ENCODE measurements at places on chromosomes 4 and X.

DNA sequence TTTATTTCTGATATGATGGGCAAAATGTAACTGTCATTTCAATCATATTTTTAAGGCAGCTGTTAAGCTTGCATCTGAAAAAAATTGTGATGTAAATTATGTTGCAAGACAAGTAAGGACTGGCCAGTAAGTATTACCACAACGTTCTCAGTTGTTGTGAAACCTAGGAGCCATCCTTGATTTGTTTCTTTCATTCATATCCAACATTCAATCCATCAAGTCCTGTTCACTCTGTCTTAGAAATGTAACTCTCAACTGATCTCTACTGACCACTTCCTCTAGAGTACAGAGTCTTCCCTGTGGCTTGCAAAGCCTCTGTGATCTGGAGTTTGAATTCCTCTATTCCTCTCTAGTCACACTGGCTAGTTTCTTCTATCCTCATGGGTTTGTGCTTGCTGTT is 161.4 kb upstream of the MAD2L1 start:
- DNase-seq = no peak
- no peak overlapping the region for H3K4me3 ChIP-seq
- no peaks in the 10 kb centered on the region for H3K36me3 ChIP-seq
- H3K27ac ChIP-seq = no peak overlapping the region
- no peaks in the 10 kb centered on the region for H3K4me1 ChIP-seq

DNA sequence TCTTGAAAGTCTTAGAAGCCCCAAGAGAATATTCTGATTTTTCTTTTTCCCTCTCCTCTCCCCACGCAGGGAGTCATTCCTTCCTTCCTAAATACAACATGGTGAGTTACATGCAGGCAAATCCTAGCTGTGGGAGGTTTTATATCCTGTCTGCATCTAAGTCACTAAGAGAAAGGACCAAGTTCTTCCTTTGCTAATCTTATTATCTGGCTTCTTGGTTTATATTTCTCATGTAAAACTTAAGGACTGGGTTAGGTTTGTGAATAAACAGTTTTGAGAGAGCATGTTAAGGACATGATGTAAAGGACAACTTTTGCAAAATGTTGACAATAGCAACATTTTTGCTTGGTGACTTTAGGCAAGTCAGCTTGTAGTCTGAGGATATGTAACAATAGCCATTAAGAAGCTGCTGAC is 5.1 kb upstream of the CXCL9 start:
- H3K27me3 ChIP-seq = peaks cover 8% of the 10 kb centered on the region
- no peaks in the 10 kb centered on the region for H3K36me3 ChIP-seq
- H3K4me1 ChIP-seq = peaks cover 10% of the 10 kb centered on the region
- H3K27ac ChIP-seq = no peak overlapping the region
- DNase-seq = no peak
- no peak overlapping the region for H3K4me3 ChIP-seq

DNA sequence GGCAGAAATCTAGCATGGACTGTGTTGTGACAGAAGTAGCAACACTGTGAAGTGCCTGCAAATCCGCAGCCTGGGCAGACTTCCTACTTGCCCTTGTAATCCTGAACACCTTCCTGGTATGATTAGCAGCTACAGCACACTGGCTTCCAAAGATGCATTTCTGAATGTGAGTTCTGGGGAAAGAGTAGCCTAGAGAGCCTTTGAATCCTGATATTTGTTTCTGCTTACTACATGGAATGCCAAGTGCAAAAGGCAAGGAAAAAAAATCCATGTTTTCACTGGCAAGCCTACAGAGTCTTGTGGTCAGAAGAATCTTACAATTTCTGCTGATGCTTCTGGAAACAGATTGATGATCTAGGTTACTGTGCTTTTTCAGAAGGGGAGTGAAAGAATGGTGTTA is 223.7 kb downstream of the COL25A1 start:
- H3K36me3 ChIP-seq = no peaks in the 10 kb centered on the region
- H3K27ac ChIP-seq = no peak overlapping the region
- no peaks in the 10 kb centered on the region for H3K4me1 ChIP-seq
- H3K4me3 ChIP-seq = no peak overlapping the region

- H3K36me3 ChIP-seq = no peaks in the 10 kb centered on the region
- no peaks in the 10 kb centered on the region for H3K27me3 ChIP-seq
- no peak for DNase-seq
- H3K4me1 ChIP-seq = no peaks in the 10 kb centered on the region
- H3K4me3 ChIP-seq = no peak overlapping the region
- no peak overlapping the region for H3K27ac ChIP-seq
These were observed 106.8 kb upstream of the MAGEA10 start for GRCh38 chrX:152245213-152245612.

- H3K4me1 ChIP-seq = no peaks in the 10 kb centered on the region
- peaks cover 2% of the 10 kb centered on the region for H3K27me3 ChIP-seq
- no peak for DNase-seq
These were observed 22.5 kb upstream of the ARHGAP6 start for GRCh38 chrX:11688201-11688600.

DNA sequence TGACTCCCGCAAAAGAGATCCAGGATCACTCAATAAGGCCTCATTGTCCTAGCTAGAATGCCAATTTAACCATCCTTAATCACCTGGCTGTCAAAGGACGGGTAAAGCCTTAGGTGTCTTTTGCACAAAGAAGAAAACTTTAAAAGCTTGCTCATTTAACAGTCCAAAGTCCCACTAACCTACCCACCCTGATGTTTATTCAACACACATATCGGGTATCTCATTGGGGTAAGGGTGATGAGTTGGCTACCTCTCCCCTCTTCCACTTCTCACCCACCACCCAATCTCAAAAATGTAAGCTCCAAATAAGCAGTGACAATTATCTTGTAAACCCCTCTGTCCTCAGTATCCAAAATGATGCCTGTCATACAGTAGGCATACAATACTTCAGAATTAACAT is 988 bp upstream of the SRD5A3 start:
- H3K4me1 ChIP-seq = peaks cover 23% of the 10 kb centered on the region
- no peak overlapping the region for H3K27ac ChIP-seq
- H3K27me3 ChIP-seq = no peaks in the 10 kb centered on the region
- peaks cover 1% of the 10 kb centered on the region for H3K36me3 ChIP-seq
- no peak for DNase-seq
- H3K4me3 ChIP-seq = no peak overlapping the region

DNA sequence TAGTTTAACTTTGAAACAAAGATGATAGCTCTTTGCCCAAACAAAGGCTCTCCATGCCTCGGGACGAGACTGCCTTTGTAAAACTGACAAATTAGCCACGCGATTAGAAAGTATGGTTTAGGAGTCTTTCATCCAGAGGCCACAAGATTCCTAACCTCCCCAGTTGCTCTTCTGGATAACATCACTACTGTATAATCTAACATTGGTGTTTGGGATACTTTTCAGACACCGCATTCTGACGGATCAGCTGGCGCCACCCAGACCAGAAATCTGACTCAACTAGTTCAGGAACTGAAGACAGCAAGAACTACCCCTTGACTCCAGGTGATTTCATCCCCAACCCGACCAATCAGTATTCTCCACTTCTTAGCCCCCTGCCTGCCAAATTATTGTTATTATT is 98.1 kb upstream of the TEX13D start:
- H3K27me3 ChIP-seq = no peaks in the 10 kb centered on the region
- no peaks in the 10 kb centered on the region for H3K36me3 ChIP-seq
- DNase-seq = no peak
- no peak overlapping the region for H3K4me3 ChIP-seq
- peaks cover 22% of the 10 kb centered on the region for H3K4me1 ChIP-seq

- no peak for DNase-seq
- H3K27me3 ChIP-seq = peaks cover 5% of the 10 kb centered on the region
- no peak overlapping the region for H3K4me3 ChIP-seq
- H3K4me1 ChIP-seq = no peaks in the 10 kb centered on the region
- H3K36me3 ChIP-seq = no peaks in the 10 kb centered on the region
- no peak overlapping the region for H3K27ac ChIP-seq
These were observed 26.0 kb downstream of the FHDC1 start for GRCh38 chr4:152962150-152962549.

DNA sequence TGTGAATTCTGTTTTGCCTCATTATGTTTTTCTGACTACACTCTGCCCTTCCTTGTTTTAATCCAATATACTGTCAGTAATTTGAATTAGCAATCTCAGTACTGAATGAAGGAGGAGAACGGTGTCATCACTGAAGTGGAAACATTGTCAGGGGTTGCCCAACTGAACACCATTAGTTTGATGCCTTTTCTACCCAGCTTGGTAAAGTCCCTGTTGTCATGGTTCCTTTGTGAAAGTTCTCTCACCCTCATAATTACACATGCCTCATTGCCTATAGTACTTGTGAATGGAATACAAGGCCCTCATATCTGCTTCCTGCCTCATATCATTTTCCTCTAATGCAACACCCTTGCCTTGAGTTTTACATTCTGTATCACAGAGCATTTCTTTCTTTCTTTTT is 76.9 kb downstream of the RRAGB start:
- H3K27me3 ChIP-seq = no peaks in the 10 kb centered on the region
- no peaks in the 10 kb centered on the region for H3K36me3 ChIP-seq
- no peak overlapping the region for H3K4me3 ChIP-seq
- H3K27ac ChIP-seq = no peak overlapping the region
- no peak for DNase-seq

- DNase-seq = no peak
- H3K4me3 ChIP-seq = no peak overlapping the region
- no peaks in the 10 kb centered on the region for H3K36me3 ChIP-seq
- H3K27me3 ChIP-seq = peaks cover 25% of the 10 kb centered on the region
- peaks cover 12% of the 10 kb centered on the region for H3K4me1 ChIP-seq
These were observed 4.0 kb downstream of the LONRF3 start for GRCh38 chrX:118978451-118978850.

Data from activated CD4-positive, alpha-beta T cell treated with anti-CD3 and anti-CD28 coated beads, Interleukin-2, amount 10 ng/mL, durations not matched to agents 24 days and 14 days (primary cell).